Activated CD8-positive, alpha-beta T cell treated with anti-CD3 and anti-CD28 coated beads for 36 hours (primary cell): ENCODE measurements at places on chromosomes 1 and 21.

- no peak for DNase-seq
Observed at GRCh38 chr1:91854852-91855534, 31.0 kb downstream of the TGFBR3 start.

DNA sequence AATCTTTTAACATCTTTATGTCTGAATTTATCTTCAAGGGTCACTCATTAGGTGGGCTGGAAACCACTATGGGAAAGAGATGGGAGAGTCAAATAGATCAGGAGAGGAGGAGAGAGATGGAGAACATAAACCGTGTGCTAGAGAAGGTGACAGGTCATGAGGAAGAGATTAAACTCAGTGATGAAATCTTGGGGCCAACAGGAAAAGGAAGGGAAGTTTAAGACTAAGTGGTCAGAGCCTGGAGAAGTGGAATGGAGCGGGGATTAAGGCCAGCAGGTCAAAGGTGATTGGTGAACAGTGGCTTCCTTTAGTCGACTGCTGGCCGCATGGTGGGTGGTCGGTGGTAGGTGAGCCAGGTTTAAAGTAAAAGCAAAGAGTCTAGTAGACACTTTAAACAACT is 169.3 kb upstream of the IVNS1ABP start:
- no peak for DNase-seq

- no peak for DNase-seq
Observed at GRCh38 chr1:31576201-31576669, at the start of gene TINAGL1. TSS of gene TINAGL1 (plus strand) at chr1:31576515. CDS start at chr1:31577149, 634 bp downstream.

DNA sequence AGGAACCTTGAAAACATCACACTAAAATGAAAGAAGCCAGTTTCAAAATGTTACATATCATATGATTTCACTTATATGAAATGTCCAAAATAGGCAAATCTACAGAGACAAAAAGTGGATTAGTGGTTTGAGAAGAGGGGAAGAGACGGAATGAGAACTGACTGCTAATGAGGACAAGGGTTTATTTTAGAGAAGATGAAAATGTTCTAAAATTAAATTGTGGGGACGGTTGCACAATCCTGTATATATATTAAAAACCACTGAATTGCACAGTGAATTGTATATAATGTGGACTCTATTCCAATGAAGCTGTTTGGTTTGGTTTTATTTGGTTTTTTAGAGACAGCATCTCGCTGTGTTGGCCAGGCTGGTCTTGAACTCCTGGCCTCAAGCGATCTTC is 35.6 kb downstream of the PRPF38A start:
- DNase-seq = no peak

DNA sequence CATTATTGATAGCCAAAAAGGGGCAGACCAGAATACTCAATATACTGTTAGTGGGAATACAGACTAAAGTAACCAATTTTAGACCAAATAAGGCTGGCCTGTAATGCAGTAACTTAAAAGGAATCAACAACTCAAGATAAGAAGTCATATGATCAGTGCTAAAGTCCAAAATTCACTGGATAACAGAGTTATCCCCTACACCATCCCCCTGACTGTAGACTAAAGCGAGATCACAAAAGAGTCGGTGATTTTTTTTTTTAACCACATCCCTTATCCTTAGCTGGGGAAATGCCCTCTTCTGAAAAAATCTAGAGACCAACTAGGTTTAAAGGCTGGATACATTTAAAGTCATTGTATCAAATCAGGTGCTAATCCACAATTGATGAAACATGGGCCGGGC is 7.7 kb downstream of the UBR4 start:
- DNase-seq = no peak

GRCh38 chr1:40204856-40205255 is 42.9 kb upstream of the TMCO2 start:
- no peak for DNase-seq

GRCh38 chr1:54565113-54565501 is 17.1 kb downstream of the ACOT11 start:
- DNase-seq = no peak

- DNase-seq = no peak
Observed at GRCh38 chr21:22352088-22352487, 1353.9 kb downstream of the NCAM2 start.

GRCh38 chr21:45260191-45260825 is 27.4 kb downstream of the POFUT2 start:
- DNase-seq = no peak

DNA sequence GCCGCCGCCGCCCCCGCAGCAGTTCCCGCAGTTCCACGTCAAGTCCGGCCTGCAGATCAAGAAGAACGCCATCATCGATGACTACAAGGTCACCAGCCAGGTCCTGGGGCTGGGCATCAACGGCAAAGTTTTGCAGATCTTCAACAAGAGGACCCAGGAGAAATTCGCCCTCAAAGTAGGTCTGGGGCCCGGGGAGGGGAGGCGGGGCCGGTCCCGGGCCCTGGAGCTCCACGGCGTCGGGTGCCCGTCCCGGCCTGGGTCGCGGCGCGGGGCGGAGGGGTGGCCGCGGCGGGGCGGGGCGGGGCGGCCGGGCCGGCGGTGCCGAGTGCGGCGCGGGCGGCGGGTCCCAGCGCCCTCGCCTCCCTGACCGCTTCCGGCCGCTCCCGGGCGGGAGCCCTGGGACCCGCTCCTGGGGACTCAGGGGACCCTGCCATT is 646 bp downstream of the MAPKAPK2 start:
- peak; percentile 65 for DNase-seq

DNA sequence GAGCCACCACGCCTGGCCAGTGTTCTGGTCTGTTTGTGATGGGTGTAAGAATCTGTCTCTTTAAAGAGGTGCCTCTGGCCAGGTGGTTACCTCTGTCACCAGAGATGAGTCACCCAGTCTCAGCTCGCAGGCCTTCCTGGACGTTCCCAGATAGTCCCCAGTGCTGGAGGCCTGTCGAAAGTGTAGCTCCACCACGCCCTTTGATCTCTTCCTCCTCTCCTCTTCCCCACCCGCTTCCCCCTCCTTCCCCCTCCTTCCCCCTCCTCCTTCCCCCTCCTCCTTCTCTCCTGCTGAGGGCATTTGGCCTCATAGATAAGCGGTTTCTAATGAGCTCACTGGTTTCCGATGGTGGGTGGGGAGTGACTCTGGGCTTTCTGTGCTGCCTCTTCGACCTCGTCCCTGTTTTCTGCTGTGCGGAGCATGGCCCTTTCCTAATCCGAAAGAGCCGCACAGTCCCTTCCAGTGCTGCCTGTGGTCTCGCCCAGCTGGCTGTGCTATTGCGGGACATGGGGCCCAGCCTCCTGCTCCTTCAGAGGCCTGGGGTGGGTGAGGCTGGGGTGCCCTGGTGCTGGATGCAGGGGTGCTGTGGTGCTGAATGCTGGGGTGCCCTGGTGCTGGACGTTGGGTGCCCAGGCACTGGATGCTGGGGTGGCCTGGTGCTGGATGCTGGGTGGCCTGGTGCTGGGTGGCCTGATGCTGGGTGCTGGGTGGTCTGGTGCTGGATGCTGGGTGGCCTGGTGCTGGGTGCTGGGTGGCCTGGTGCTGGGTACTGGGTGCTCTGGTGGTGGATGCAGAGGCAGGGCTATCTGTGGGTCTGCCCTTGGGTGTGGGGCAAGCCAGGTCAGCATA is 19.2 kb downstream of the AGPAT3 start:
- peak; percentile 61 for DNase-seq

- no peak for DNase-seq
Observed at GRCh38 chr1:53402891-53403655, 56.1 kb upstream of the DMRTB1 start.

DNA sequence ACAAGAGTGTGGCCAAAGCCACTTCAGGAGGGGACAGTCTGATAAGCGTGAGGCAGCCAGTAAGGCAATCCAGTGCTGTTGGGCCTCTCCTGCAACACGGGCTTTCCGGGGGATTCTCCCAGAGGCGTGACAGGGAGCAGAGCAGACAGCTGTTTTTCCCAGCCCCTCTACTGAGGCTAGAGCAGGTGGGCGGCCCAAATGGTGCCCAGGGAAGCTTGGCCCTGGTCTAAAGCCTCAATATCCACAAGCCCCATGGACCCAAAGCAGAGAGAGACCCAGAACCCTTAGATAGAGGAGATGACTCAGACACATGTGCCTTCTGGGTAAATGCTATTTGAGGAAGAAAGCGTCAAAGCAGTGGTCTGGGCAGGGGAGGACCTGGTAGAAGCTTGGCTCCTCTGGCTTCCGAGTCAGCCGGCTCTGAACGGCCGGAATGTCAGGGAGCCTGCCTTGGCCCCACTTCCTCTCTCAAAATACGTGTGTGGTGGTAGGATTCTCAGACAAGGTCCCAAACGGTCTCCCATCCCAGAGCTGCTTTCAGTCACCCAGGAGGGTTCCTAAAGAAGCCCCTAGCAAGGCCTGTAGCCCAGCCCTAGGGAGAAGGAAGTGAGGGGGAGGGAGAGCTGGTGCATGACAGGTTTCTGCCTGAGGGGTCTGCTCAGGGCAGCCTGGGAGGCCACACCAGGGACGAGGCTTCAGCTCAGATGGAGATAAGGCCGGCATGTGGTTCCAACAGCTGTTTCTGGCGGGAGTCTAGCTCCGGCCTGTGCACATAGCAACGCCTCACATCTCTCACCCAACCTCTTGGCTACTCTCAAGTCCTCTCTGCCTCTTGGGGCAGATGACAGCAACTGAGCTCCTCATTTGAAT is 28.8 kb downstream of the PIK3C2B start:
- no peak for DNase-seq

GRCh38 chr1:45850017-45850416 is 46.6 kb downstream of the MAST2 start:
- DNase-seq = no peak

DNA sequence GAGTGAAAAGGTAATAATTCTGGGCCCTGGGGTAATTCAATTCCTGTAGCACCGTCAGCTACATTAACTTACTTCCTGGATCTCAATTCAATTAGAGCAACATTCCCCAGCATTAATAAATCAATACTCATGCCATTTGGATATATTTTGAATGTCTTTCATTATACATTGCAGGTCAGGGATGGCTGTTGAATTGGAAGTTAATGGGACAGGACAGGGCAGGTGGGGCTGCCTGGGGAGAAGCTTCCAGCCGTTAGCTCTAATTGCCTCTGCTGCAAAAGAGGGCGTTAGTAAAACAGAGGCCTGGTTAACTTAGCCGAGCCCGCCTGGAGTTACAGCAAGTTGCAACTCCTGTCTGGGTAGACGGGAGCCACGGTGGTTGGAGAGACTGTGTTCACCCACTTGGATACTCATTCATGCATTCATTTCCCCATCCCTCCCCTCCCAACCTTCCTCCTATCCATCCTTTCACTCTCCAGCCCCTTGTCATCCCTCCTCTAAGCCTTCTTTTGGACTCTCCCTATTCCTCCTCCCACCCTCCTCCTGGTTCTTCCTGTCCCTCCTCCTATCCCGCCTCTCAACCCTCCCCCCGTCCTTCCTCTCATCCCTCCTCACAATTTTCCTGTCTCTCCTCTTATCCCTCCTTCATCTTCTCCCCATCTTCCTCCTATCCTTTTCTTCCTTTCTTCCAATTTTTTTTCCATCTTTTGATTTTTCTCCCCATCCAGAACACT is 137.6 kb upstream of the RUNX3 start:
- no peak for DNase-seq

GRCh38 chr1:30329263-30329753 is 394.1 kb downstream of the MATN1 start:
- DNase-seq = no peak

DNA sequence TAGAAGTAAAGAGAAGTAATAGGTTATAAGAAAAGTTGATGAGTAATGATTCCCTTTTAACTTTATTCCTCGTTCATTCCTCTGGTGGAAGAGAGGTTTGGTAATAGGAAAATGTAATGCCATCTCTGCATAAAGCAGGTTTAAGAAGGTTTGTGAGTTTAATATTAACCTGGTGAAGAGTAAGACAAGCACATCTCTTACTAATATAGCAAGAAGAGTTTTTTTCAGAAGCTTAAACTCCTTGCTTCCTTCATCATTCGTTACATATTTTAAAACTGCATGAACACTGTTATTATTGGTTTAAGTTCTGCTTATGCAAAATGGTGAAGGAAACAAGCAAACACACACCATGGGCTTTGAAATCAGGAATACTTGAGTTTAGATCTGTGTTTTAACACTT is 9.2 kb upstream of the PLA2G4A start:
- no peak for DNase-seq

- DNase-seq = no peak
Observed at GRCh38 chr1:226934483-226935237, 5.4 kb upstream of the COQ8A start.

- DNase-seq = no peak
Observed at GRCh38 chr1:81594206-81594605, 206.5 kb upstream of the ADGRL2 start.

DNA sequence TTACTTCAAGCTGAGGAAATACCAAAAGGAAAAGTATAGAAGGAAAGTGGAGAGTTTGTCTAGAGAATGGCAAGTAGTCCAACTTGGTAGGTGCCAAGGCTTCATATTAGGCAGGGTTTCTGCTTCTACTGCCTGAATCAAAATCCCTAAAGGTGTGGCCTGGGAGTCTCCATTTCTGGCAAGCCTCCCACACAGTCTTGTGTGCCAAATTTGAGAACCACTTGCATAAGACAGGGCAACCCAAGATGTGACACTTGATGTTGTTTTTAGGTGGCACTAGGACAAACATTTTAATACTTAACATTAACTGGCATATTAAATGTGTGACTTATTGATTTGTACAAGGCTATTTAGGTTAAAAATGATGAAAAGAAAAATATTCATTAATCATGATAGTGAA is 60.1 kb downstream of the ATG4C start:
- no peak for DNase-seq

GRCh38 chr1:117061986-117062415 is 1.9 kb downstream of the TTF2 start:
- DNase-seq = peak; percentile 55

DNA sequence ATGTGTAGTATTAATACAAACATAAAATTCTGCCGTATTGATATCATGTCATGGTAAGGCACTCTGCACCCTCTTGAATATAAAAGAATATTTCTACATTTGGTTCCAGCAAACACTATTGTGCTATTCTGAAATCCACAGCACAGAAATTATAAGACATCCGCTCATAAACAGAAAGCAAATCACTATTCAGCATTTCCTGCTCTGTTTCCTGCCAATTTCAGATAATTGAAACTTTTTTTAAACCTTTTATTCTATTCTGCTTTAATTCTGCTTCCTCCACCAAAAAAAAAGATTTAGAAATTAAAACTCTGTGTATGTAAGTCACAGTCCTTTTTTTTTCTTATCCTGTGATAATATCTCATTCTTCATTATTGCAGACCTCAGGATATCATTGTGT is 39.6 kb upstream of the PLEKHO1 start:
- no peak for DNase-seq

- DNase-seq = peak; percentile 61
Observed at GRCh38 chr1:154755858-154756730, 114.0 kb downstream of the KCNN3 start.

- peak; percentile 41 for DNase-seq
Observed at GRCh38 chr1:153679337-153680119, 1.0 kb downstream of the NPR1 start.

GRCh38 chr1:55043011-55043410 is 3.7 kb downstream of the PCSK9 start:
- no peak for DNase-seq

- peak; percentile 35 for DNase-seq
Observed at GRCh38 chr1:26112407-26112775, 767 bp downstream of the PDIK1L start.

DNA sequence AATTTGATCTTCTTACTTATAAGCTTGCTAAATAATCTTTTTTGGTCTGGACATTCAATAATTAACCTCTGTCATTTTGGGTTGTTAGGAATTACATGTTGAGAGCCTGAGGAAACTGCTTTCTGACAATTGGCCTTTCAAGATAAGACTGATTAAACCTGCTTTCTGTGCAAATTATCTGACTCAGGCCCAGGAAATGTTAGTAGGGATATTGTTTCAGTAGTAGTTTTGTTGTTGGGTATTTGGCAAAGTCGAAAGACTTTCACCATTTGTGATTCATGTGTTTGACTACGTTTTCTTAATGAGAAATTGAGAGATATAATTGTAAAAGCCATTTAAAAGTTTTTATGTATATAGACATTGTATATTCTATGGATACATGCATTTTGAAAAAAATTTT is 81.1 kb upstream of the GPR88 start:
- DNase-seq = no peak
